Immature natural killer cell (primary cell): ENCODE measurements at places on chromosomes 2 and 18. TPM values are rescaled to one million over a fixed set of nuclear protein-coding genes. Genes with fewer than 3 reads are reported as not detected.
A peak's percentile ranks its signal among the peaks of the same experiment; 100 is the strongest.

GRCh38 chr2:99495115-99495860, 5.5 kb upstream of the REV1 start:
- no peak for DNase-seq

The SP140 gene
- 34.6 TPM for polyA plus RNA-seq

DNA sequence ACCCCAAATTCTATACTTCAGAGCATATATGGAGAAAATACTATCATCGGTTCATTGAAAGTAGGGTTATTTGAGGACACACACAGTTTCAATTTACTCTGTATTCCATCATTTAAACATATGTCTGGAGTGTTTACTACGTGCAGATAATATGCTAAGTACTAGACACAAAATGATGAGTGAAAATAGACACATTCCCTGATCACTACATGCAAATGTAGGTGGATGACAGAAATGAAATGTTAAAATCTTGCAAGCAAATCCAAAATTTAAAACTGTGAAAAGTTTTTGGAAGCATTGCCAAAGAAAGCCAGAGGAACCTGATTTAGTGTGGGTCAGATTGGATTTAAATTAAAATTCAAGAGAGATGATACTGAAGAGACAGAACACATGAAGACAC, 1106.6 kb downstream of the CBLN2 start:
- DNase-seq = no peak

DNA sequence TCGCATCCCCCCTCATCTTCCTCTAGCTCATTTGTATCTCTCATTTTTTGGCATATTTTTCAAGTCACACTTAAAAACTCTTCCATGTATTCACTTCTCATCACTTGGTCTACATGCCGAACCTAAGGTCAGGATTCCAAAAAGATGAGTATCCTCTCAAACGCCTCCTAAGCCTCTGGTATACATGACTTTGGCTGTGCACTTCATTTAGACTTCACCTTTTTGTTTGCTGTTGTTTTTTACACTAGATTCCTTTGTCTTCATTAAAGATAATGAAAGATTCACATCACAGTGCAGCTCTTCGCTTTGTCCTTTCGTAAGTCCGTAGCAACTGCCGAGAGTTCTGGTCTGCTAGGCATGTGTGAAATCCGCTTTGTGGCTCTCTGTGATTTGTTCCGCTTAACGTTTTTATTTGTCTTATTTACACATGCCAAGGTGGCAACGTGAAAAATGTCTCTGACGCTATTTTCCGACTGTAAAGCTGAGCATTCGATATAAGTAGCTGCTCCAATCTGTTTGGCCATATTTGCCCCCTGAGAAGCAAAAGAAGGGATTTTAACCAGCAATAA, 17.7 kb downstream of the RND3 start:
- no peak for DNase-seq

- DNase-seq = peak; percentile 97
These were observed 3.4 kb upstream of the DUSP2 start for GRCh38 chr2:96148410-96149217.

DNA sequence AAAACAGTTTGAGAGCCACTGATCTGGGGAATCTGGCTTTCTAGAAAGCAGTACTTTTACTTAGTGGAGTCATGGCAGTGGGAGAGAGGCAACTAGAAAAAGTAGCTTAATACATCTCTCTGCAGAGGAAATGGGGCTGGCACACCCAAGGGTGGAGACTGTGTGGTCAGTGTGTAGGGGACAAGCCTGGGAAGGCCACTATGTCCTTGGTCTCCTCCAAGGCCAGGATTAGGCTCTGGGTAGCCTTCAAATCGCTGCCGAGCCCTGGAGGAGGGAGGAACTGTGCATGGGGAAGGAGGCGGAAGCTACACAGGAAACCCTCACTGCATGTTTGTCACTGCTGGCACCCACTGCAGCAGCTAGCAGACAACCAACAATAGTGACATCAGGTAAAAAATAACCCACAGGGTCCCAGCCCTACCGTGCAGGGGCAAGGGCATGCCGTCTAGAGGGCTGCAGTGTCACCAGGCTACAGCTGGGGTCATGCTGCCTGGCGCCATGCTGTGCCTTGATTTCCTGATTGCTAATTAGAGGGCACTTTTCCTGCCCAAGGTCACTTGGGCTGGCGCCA, 34.8 kb downstream of the LBH start:
- DNase-seq = peak; percentile 74

The STAT1 gene
- 79.4 TPM for polyA plus RNA-seq

DNA sequence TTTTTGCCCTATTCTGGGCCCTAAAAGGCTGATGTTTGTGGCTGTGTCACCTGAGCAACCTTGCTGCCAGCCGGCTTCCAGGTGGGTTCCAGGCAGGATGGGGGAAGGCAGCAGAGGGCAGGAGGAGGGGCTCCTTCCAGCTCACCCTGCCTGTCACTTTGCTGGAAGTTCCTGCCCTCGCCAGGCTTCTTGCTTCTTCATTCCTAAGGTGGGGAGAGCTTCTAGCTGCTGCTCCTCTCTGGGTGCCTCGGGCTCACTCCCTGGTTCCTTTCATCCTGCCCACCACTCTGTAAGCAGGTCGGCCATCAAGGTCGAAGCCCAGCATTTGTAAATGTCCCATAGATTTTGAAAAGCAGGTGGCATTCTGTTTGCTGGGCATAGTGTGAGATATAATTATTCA, 249.4 kb upstream of the HS6ST1 start:
- no peak for DNase-seq

- DNase-seq = no peak
These were observed 104.5 kb downstream of the GPD2 start for GRCh38 chr2:156540706-156541105.
